Esophagus squamous epithelium (tissue), 5 donors: ENCODE measurements at places on chromosomes 7 and 10.

DNA sequence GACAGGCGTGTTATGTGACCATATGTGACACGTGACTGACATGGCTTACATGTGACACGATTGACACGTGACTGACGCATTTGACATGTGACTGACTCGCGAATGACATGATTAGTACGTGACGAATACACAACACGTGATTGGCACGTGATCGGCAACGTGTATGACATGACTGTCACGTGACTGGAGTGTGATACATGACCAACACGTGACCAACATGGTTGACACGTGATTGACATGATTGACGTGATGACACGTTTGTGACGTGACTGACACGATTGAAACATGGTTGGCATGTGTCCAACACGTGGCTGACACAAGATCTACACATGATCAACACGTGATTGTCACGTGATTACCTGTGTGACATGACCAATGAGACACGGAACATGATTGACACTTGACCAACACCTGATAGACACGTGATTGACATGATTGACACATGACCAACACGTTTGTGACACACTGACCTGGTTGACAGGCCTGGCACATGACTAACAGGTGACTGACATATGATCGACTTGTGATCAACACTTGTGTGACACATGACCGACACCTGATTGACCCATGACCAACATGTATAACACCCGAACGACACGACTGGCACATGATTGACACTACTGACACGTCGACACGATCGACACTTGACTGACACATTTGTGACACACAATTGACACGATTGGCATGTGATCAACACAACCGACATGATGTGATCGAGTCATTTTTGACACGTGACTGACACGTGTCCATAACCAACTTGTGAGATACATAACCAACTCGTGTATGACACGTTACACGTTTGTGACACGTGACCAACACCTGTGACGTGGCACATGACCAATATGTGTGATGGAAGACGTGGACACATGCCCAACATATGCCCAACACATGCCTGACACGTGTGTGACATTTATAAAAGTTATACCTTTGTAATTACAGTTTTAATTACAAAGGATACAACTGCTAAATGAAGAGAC is 21.1 kb downstream of the CRPPA start:
- no peak for DNase-seq

GRCh38 chr7:94332571-94332970 is 62.1 kb upstream of the COL1A2 start:
- DNase-seq: no peak

- DNase-seq: no peak
These were observed 3.6 kb downstream of the TMEM254 start for GRCh38 chr10:80081801-80082750.

GRCh38 chr7:5408777-5409176 is 14.9 kb downstream of the TNRC18 start:
- no peak for DNase-seq

DNA sequence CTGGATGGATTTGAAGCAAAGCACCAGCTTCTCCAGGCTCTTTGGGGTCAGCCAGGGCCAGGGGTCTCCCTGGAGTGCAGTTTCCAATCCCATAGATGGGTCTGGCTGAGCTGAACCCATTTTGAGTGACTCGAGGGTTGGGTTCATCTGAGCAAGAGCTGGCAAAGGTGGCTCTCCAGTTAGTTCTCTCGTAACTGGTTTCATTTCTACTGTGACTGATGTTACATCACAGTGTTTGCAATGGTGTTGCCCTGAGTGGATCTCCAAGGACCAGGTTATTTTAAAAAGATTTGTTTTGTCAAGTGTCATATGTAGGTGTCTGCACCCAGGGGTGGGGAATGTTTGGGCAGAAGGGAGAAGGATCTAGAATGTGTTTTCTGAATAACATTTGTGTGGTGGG is 14.2 kb downstream of the LEP start:
- no peak for DNase-seq
